ENCODE measurements at places on chromosomes 5 and 9.
A peak's percentile ranks its signal among the peaks of the same experiment; 100 is the strongest.

DNA sequence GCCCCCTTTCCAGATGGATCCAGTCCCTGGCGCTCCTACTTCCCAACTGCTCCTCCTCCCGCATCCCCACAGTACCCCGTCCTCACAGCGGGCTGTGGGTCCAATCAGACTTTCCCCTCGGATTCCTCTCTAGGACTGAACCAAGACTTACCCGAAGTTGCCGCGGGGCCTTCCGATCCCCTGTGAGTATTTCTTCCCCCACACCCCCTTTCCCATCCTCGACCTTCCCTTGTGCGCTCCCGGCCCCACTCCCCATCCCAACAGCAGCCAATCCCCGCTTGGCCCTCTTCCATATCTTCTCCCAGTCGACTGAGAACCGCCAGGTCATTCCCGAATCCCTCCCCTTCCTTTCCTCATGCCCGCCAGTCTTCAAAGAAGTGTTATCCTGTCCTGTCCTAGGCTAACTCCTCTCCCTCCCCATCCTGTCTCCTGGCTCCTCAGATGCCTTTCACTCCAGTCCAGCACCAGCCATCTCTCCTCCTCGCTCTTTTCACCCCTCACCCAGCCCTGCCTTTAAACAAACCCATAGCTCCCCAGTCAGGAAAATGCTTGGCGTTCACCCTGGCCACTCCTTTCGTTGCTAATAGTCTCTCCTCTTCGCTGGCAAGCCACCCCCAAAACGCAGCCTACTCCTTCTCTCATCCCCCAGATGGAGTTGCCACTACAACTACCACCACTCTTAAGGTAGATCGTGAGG lies 646 bp downstream of the SWI5 start:
- DNase-seq, result peak; percentile 33

GRCh38 chr9:30015073-30015472 lies 2369.4 kb upstream of the ACO1 start:
- no peak for DNase-seq

- DNase-seq, result no peak
Observed at GRCh38 chr9:18393340-18394130, 80.4 kb upstream of the ADAMTSL1 start.

- DNase-seq, result no peak
Observed at GRCh38 chr9:26171691-26172090, 493.4 kb upstream of the TUSC1 start.

GRCh38 chr5:172939611-172940267 lies 19.5 kb upstream of the RPL26L1 start:
- DNase-seq, result peak; percentile 42

GRCh38 chr9:99954819-99955218 lies 48.4 kb downstream of the STX17 start:
- DNase-seq, result no peak

GRCh38 chr5:169085212-169085611 lies 215.7 kb downstream of the SLIT3 start:
- peak; percentile 29 for DNase-seq

GRCh38 chr5:142977363-142978051 lies 207.3 kb downstream of the ARHGAP26 start:
- no peak for DNase-seq

- DNase-seq, result no peak
Observed at GRCh38 chr9:107214381-107214780, 68.7 kb upstream of the RAD23B start.

GRCh38 chr5:11064763-11065450 lies 303.9 kb upstream of the DAP start:
- no peak for DNase-seq

GRCh38 chr9:110143485-110143884 lies 64.5 kb downstream of the C9orf152 start:
- no peak for DNase-seq

DNA sequence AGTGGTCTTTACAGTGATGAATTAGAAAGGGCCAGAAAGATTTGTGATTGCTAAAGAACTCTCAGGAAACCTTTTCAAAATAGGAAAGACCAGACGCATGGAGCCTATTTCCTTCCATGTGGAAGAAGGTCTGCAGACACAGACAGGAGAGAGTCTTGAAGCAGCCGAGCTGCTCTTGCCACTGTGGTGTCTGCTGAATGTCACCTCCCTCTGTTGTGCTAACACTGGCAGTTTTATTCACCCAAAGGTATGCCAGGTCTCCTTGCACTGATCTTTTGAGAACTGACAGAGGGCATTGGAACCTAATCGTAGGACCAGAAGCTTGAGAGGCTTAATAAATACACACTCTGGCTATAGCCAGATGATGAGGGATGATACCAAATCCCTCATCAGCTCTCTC lies 108.7 kb downstream of the SREK1 start:
- DNase-seq, result no peak

GRCh38 chr9:14418941-14419937 lies 105.3 kb upstream of the NFIB start:
- DNase-seq, result no peak

- no peak for DNase-seq
Observed at GRCh38 chr9:20137425-20137824, 348.6 kb upstream of the SLC24A2 start.

DNA sequence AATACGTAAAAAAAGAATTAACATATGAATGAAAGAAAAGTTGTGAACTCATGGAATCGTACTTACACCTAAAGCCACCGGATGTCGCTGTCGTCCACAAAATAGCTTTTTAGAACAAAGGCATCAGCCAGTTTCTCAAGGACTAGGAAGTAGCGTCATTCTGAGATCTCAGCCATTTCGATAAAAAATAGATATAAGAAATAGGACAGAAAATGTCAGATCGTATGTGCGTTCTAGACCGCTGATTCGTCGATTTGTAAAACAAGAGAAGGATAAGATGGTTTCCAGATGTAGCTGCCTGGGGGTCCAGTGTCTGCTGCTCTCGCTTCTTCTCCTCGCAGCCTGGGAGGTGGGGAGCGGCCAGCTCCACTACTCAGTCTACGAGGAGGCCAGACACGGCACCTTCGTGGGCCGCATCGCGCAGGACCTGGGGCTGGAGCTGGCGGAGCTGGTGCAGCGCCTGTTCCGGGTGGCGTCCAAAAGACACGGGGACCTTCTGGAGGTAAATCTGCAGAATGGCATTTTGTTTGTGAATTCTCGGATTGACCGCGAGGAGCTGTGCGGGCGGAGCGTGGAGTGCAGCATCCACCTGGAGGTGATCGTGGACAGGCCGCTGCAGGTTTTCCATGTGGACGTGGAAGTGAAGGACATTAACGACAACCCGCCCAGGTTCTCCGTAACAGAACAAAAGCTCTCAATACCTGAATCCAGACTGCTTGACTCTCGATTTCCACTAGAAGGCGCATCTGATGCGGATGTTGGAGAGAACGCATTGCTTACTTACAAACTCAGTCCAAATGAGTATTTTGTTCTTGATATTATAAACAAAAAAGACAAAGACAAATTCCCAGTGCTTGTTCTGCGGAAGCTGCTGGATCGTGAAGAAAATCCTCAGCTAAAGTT lies at the start of gene PCDHA10:
TSS of gene PCDHA10 (plus strand) at position 126 of the 903 bp plus-strand sequence. CDS start at position 278, 152 bp downstream.
- DNase-seq, result no peak

GRCh38 chr9:129275626-129276247 lies 97.7 kb upstream of the IER5L start:
- DNase-seq, result no peak

- no peak for DNase-seq
Observed at GRCh38 chr5:7753596-7753995, 97.3 kb downstream of the CFAP90 start.

GRCh38 chr5:77881528-77881927 lies 105.4 kb upstream of the TBCA start:
- no peak for DNase-seq
